Left hindlimb (tissue), 1 donor: ENCODE measurements at places on chromosomes 2 and 18.
A peak's percentile ranks its signal among the peaks of the same experiment; 100 is the strongest.

- no peak for DNase-seq
Measured at GRCh38 chr2:225165052-225165451, 122.8 kb upstream of the DOCK10 start.

- no peak for DNase-seq
Measured at GRCh38 chr18:2853173-2853925, 6.5 kb downstream of the EMILIN2 start.

DNA sequence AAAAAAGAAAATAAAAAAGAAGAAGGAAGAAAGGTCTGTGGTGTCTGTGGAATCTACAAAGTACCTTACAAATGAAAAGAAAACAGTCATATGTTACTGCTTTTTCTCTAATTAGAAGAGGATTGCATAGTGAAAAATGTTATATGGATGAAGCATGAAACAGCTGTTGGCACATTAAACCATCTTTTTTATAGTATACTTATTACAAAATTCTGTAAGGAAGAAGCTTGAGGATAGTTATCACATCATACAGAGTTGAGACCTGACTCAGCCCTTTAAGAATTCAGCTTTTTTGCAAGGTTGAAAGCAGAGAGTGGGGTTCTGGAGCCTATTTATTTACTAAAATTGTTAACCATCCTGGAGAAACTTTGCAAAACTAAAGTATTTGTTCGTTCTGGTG lies 222.7 kb downstream of the PHLPP1 start:
- no peak for DNase-seq

DNA sequence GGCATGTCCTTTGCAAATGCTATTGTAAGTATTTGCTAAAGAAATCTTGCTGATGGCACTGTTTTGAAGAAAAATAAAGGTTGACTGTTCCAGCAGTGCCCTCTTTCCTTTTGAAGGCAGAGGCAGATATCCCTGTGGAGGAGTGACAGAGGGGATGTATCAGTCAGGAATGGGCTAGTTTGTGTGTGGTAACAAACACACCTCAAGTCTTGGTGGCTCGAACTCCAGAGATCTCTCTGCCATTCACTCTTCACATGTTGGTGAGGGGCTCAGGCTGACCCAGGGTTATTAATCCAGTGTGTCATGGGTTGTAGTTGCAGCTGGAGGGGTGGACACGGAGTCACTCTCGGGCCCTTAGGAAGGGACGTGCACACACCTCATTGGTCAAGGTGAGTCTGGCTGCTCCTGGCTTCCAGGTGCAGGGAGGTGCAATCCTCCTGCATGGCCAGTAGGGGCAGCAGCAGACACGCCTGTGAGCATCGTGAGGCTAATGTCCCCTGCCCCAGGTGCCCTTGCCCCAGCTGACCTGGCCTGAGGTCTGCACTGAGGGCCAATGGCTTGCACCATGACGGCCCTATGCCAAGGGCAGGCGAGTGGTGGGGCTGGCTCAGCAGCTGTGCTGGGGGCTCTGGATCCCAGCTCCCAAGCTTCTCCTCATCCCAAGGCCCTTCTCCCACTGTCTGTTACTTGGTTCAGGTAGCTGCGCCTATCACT lies 146.5 kb downstream of the ASB1 start:
- DNase-seq: no peak

DNA sequence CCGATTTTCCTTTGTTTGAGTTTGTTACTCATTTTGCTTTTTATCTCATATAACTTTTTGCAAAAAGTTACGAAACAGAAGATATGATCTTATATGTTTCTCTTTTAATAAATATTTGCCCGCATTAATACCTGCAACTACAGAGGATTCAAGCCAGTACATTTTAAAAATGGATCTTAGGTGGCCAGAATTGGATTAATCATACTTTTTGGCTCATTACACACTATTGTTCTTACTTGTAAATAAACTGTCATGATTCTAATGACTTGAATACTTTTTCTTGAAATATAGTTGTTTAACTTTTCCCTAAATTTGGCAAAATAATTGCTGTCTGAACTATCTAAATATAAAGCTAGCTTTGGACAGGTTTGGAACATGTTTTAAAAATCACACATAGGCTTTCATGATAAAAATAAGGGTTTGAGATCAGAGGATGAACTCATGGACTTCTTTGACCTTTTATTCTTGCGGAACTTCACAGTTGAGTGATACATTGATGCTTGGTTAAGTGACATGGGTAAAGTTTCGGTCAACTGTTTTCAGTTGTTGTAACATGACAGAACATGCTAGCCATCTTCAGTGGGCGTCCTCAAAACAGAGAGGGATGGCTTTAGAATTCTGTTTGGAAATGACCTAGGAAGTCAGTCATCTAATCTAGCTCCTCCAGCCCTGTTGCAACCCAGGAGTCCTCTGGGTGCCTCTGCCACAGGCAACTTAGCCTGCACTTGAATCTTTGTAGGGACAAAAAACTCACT lies 44.5 kb downstream of the LTBP1 start:
- no peak for DNase-seq

DNA sequence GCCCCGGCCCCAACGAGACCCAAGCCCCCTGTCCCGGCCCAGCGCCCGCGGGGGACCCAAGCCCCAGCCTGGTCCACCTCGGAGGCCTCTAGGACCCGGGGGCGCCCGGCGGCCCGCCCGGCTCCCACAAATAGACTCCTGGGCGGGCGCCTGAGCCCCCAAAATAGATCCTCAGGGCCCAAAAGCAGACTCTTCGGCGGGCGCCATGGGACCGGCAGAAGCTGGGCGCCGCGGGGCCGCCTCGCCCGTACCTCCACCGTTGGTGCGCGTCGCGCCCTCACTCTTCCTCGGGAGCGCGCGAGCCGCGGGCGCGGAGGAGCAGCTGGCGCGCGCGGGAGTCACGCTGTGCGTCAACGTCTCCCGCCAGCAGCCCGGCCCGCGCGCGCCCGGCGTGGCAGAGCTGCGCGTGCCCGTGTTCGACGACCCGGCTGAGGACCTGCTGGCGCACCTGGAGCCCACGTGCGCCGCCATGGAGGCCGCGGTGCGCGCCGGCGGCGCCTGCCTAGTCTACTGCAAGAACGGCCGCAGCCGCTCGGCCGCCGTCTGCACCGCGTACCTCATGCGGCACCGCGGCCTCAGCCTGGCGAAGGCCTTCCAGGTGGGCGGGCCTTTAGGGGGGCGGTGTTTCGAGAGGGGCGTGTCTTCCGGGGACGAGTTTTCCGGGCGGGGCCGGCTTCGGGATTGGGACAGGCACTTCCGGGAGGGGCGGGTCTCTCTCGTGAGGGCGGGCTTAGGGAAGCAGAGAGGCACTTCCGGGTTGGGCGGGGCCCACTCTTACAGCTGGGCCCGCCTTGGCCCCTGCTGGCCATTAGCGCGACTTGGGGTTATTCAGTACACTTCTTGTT lies 545 bp downstream of the DUSP28 start:
- peak; percentile 99 for DNase-seq

DNA sequence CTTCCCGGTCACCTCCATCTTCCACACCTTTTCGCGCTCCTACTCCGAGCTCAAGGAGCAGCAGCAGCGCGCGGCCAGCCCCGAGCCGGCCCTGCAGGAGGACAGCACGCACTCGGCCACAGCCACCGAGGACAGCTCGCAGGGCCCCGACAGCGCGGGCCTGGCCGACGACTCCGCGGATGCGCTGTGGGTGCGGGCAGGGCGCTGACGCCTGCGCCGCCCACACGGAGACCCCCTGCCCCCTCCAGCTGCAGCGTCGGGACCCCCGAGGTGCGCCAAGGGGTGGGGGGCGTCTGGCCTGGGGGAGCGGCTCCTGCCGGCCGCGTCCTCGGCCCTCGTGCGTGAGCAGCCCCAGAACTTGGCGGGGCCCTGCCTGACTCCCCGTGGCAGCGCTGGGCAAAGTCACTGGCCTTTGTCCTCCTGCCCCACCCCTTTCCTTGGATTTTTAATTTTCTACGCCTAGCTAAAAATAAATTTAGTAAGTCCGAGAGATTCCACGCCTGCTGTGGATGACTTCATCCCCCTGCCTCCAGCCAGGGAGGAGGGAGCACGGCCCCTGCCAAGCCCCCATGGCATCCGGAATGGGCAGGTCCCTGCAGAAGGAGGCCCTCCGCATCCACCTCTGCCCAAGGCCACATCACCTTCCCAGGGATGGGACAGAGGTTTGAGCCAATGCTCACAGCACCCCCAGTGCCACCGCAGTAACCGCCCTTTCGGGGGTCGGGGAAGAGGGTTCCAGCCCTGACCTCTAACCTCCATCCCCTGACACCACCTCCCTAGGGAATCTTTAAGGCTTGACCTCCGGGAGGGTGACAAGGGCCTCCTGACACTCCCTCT lies 51.6 kb downstream of the SLC66A2 start:
- DNase-seq: no peak

DNA sequence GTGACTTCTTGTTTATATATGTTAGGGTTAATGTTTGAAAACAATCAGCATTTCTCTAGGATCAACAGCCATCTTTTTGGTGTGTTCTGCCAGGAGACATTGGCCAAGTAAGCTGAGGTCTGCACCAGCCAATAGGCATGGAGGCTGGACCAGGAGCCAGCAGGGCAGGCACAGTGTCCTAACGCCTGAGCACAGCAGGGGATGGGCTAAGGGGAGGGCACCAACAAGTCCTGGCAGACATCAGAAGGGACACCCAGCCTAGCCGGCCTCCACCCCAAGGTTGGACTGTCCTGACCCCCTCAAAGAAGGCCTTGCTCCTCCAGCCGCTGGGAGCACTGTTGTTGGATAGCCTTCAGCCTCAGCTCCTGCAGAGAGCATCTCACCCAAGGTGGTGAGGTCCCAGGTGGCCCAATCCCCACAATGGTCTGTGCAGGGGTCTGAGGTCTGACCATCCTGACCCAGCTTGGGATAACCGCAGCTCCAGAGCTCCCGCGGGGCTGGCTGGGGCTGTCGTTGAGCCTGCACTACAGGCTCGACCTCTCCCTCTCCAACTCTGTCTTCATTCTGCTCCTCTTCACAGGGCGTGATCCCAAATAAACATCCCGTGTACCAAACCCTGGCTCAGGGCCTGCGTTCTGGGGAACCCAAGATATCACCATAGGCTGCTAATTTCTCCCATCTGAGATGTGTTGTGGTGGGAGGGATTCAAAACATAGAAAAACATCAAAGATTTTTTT lies 8.1 kb downstream of the TEX44 start:
- no peak for DNase-seq

DNA sequence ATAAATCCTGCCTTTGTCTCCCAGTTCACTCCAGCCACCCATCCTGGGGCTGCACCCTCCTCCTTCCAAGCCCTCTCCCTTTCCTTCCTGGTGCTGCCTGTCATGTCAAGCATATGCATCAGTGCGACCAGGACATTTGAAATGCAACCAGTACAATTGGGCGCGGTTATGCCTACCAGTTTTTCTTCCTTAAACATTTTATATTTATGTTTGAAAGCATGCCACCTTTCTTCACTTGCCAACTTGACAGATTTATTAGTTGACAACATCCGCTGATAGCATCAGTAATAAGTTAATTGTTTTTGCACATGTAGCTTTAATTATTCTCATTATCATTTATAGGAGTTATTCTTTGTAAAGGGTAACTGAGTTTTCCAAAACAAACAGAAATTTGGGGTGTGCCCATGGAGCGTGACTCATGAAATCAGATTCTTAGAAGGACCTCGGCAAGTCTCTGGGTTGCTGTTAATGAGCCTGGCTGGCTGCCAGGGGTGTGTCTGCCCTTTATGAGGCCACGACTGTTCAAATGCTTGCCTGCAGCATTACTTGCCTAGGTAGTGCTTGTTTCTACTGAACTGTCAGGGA lies 32.8 kb upstream of the IL1B start:
- no peak for DNase-seq

DNA sequence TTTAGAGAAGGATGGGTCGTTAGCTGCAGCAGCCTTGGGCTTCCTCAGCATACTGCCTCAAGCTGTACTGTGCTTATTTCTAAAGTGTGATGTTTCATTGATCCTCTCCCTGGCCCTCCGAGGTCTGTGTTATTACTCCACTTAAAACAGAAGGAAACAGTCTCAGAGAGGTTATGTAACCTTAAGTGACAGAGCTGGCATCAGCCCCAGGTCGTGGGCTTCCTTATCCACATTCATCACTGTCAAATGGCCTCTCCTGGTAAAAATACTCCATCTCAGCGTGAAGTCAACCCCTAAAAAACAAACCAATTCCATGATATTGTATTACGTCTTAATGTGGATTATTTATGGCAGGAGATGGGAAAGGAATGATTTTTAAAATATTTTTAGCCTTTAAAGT lies 153.3 kb upstream of the NOSTRIN start:
- no peak for DNase-seq

DNA sequence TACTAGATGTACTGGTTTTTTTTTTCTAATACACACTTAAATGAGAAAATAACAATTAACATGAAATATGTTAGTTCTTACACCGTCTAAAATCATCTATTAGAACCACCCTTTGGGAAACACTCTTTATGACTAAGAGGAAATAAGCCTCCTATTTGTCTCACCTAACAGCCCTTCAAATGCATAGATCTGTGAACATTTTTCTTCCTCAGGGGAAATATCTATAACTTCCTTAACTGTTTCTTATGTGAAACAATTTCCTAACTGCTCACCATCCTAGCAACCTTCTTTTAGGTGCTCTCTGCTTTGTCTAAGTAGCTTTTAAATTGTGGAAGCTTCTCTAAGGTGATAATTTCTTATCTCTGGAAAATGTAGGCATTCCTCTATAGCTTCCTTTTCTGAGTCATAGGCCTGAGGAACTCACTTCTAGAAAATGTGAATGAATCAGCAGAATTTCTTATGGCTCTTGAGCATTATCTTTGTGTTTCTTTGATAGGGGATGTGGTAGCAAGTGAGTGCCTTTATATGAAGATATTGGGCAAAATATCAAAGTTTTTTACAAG lies 56.1 kb downstream of the CNTNAP5 start:
- DNase-seq: no peak

- no peak for DNase-seq
Measured at GRCh38 chr2:128198656-128199055, 107.7 kb downstream of the UGGT1 start.

DNA sequence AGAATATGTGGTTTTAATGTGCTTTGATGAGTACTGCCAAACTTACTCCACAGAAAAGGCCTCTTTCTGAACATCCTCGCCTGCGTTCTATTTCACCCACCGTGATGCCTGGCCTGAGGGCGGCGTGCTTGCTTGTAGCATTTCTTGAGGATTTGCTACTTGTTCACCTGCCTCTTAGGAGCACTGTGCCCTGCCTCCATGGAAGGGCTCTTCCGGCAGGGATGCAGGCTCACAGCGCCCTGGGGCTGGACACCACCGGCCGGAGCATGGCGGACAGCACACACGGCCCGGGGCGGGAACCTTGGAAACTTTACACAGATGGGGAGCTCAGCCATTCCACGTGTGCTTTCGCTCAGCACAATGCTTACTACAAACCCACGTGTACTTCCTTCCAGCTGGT lies 37.1 kb downstream of the ANO7 start:
- DNase-seq: no peak

DNA sequence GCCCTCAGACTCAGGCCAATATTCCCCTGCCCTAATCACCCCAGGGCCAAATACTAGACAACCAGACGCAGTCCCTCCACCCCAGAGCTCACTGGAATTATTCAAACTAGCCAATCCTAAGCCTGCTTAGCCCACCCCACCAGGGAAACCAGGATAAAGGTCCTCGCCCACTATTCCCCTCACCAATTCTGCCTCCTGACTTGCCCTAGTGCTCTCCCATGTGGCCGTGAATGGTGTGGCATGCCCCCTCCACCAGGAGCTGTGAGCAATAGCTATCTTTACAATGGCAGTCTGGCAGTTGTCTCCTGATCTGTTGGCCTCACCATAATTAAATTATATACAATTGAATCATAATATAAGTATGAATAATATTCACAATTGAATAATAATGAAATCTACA lies 42.3 kb downstream of the FAM124B start:
- DNase-seq: no peak
